ENCODE measurements at places on chromosomes 1 and 21. TPM values are rescaled to one million over a fixed set of nuclear protein-coding genes. Genes with fewer than 3 reads are reported as not detected.

The NR0B2 gene
- total RNA-seq: not detected

The TGFBR3 gene
- 223 TPM for total RNA-seq

DNA sequence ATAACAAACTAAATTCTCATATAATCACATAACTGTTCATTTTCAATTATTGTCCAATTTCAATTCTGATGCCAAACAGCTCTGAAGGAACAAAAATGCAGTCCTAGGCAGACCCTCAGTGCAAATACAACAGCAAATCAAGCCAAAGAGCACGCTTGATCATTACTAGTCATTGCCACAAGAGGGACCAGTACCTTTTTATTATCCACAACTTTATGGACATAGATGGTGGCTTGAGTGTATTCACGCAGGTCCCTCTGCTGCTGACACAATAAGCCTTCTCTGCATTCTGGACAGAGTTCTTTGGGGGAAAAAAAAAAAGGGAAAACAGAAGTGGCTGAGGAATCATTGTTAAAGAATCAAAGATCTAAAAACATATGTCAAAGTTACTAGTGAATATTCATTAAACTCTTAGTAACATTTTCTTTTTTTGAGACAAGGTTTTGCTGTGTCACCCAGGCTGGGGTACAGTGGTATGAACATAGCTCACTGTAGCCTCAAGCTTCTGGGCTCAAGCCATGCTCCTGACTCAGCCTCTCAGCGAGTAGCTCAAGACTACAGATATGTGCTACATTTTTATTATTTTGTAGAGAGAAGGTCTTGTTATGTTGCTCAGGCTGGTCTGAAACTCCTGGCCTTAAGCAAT, 34.3 kb upstream of the RAP1GAP start:
- DNase-seq: no peak

GRCh38 chr1:116811321-116811720, 57.1 kb downstream of the CD2 start:
- no peak for DNase-seq

- DNase-seq: peak; percentile 69
Measured at GRCh38 chr1:182707122-182707521, 22.7 kb upstream of the RGS8 start.

DNA sequence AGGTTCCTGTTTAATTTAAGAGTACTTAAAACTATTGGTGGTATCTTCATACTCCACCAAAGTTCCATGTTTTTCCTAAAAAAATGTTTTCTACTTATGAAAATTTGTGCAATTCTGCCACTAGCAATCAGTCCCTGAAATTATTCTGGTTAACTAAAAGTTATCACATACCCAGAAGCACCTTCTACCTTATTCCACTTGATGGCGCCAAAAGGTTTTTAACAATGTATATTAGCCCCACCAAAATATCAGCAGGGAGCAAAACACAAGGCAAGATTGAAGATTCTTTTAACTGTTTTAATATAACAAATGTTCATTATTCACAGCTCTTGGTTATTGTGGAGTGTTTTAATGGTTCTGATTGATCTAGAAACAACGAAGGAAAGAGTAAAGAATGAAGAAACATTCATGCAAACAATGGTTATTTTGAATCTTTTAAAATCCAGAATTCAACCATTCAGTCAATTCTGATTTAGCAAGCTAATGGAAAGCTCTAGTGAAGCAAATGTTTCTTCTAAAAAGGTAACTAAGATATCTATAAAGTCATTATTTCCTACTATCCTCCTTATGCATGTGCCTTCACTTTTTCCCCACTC, 67.2 kb downstream of the TTLL7 start:
- DNase-seq: peak; percentile 6

GRCh38 chr1:1994536-1994935, 9.1 kb downstream of the CFAP74 start:
- no peak for DNase-seq

DNA sequence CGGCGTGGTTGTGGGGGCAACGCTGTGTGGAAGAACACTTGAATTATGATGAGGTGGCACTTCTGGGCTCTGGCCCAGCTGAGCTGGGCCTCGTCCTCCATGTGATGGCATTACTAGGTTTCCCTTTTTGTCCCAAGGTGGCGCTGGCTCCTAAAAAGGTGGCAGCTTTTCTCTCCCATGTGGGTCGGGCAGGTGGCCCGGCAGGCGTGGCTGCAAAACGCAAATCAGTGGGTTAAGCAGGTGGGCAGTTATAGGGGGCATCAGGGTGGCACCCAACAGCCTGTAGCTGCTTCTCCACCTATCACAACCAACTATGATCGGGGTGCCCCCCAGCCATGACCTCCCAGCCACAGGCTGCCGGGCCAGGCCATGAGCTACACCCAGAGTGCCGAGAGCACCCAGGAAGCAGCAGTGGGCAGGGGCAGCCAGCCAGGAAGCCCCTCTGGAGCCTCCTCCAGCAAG, 59.6 kb downstream of the KCNAB2 start:
- DNase-seq: no peak

DNA sequence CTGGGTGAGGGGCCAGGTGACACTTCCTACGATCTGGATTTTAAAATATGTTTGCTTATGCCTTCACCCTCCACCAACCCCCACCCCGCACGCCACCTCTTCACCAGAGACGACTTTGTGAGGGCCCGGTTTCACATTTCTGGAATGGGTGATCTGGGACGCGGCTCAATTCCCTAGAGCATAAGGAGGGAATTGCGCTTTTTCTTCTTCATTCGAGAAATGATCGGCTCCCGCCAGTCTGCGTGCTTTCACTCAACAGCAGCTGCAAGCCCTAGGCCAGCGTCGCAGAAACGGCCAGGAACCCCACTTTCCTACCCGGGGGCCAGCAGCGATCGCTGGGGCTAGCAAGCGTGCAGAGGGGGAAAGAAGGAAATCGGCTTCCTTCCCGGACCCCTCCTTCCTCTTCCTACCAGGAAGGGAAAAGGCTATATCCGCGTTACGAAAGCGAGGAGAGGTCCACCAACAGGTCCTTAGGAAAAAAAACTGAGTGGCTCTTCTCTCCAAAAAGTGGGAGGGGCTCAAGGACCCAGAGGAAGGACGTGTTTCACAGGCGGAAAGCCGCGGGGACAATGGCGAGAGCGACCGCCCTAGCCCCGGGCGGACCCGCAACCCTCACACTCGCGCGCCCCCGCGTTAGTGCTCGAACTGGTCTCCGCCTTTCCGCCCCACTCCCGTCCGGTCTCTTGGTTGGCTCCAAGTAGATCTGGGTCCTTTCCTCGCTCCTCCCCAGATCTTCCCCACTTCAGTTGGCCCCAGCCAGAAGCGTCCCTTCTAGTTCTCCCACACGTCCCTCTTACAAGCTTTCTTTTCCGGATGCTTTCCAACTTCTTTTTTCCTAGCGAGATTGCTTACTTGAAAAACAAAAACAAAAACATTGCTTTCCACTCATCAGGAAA, 1.1 kb upstream of the ADAMTS1 start:
- DNase-seq: peak; percentile 84

All from thyroid gland (tissue), 4 donors.